Amygdala (tissue), 56 donors: ENCODE measurements at places on chromosomes 6 and 20.

DNA sequence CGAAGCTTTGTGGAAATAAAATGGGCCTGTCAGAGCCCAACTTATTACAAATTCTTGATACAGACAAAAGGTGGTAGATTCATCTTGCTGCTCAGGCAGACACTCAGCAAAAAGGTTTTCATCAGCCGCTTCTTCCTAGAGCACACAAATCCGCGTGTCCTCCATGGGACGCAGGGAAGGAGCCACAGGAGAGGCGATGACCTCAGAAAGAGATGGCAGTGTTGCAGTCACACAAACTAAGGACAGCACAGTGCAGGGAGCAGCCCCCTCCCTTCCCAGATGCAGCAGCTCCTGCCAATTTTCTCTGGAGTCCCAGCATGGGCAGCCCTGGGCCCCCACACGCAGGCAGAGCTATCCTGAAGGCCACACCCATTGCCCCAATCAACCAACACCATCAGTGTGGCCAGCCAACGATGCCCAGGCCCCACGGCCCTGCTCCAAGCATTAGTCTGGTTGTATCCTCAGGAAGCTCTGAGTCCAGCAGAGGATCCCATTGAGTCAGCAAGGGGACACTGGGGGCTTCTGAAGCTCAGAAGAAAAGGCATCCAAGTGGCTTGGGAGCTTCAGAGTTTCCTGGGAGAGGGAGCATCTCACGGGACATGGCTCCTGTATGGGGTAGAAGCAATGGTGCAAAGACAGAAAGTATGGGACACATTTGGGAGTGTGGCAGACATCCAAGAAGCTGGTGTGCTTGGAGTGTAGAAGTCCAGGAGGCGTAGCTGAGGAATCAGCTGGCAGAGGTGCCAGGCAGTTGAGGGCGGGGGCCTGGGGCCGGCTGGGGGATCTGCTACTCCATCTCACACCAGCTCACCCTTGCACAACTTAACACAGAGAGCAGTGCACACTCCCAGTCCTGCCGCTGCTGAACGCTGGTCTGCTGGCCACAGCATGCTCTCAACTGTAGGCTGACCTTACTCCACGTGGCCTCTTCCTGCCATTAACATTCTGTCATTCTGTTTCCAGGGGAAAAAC, 142.1 kb upstream of the CST7 start:
- no peak for DNase-seq

DNA sequence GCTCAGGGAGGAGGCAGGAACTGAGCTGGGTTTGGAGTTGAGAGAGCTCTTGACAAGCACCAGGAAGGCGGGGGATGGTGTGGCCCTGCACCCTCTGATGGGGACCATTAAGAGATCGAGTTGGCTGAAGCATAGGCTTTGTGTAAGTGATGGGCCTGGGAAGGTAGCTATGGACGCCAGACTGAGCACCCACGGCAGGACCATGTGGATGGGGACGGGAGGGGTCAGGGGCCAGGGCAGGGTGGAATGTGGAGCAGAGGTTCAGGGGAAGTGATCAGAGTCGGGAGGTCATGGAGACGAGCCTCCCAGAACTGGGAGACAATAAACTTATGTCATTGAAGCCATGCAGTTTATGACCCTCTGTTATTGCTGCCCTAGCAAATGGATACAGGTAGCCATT, 81.7 kb downstream of the PLG start:
- DNase-seq, result no peak

GRCh38 chr6:155980768-155981079, 525.1 kb upstream of the NOX3 start:
- DNase-seq, result no peak

- no peak for DNase-seq
Observed at GRCh38 chr6:26426691-26427450, 13.4 kb upstream of the BTN3A3 start.

DNA sequence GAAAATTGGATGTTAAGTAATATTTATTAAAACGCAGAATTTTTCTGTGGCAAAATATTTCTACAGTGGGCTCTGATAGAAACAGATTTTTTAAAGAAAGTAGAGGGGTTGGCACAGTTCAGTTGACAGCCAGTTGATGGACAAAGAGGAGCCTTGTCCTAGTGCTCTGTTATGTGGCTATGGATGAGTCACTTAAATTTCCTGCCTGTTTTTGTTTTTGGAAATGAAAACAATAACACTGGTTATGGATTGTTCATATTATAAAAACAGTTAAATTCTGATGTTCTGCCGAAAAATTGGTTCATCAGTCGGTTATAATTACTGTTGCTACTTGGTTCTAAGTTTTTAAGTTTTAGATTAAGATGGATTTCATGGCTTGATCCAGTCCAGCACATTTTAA, 42.8 kb downstream of the MYO6 start:
- DNase-seq, result no peak

DNA sequence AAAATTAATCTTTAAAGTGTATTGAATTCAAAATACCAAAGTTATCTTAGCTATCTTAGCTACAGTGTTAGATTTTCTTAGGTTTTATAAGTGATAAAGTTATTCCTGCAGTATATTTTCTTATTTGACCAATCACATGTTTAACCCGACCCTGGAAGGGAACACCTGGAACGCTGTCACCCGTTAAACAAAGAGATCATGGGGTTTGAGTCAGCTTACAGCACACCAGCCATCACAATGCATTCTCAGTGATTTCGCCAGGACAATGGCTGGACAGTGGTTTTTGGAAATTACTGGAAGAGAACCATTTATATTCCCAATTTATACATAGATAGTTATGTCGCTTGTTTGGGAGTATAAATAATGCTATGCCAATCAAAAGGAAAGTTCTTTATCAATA, 10.5 kb downstream of the C6orf118 start:
- no peak for DNase-seq

DNA sequence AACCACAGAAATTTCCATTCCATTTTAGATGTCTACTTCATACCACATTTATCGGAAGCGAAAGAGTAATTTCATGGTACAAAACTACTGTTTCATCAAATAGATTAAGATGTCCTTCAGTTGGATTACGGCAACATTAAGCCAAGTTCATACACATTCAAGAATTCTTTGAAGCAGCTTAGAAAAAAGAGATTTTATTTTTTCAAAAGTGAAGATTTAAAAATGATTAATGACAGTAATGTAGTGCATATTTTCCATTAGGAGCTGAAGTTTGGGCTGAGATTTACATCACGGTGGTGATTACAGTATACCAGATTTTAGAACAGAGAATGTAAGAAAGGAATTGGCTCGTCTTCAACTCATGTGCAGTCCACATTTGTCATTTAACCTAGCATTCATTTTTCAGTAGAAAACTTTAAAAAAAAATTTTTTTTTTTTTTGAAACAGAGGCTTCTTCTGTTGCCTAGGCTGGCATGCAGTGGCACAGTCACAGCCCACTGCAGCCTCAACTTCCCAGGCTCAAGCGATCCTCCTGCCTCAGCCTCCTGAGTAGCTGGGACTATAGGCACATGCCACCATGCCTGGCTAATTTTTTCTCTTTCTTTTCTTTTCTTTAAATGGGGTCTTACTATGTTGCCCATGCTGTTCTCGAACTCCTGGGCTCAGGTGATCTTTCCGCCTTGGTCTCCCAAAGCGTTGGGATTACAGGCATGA, 1.9 kb downstream of the SYNJ2 start:
- no peak for DNase-seq

DNA sequence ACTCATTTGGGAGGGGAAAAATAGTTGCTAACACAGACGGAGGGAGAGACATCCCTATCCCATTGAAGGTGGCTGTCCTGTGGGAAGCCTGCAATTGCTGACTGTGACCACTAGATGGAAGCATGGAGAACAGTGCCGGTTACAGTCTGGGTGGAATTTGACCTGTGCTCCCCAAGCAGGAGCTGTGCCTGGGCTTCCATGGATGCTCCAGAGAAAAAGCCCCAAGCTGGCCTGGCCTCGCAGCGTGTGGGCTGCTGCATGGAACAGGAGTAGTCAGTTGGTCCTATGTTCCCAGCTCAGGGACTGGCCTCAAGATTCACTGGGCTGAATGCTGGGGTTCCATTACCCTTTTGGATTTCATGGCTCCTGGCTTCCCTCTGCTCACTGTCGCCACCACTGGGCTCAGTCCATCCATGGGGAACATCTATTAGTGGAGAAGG, 116.3 kb upstream of the CHD6 start:
- DNase-seq, result no peak

DNA sequence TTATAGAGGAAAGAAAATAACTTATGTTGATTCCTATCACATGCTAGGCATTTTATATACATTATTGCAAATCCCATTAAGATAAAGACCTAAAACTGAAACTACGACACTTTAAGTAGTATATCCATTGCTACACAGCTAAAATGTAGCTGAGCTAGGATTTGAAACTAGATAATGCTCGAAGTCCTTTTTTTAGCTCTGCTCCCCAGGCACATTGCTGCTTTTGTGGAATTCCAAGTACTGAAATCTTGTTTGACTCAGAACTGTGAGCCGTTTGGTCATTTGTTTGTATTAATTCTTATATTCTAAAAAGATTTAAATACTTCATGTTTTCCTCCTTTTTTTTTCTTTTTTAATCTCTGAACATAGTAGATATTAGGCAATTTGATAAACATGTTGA, 644.8 kb downstream of the HACE1 start:
- DNase-seq, result no peak

- DNase-seq, result no peak
Observed at GRCh38 chr6:11324453-11325015, 92.1 kb upstream of the NEDD9 start.

- no peak for DNase-seq
Observed at GRCh38 chr6:74467533-74468215, 738.2 kb downstream of the COL12A1 start.

DNA sequence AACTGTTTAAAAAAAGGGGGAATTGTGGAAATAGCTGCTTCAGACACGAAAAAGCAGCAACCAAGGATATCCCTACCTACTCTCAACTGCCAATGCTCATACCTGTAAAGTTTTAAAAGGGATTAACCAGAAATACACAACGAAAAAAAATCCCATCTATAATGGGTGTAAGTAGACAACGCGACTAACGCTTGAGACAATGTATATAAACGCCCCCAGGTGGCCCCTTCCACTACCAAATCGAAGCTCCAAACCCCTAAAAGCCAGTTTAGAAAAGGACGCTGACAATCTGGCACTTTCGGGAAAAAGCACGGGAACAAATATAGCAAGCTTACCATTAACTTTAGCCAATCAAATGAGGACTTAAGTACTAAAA, 94.5 kb upstream of the BTN3A2 start:
- DNase-seq, result no peak

DNA sequence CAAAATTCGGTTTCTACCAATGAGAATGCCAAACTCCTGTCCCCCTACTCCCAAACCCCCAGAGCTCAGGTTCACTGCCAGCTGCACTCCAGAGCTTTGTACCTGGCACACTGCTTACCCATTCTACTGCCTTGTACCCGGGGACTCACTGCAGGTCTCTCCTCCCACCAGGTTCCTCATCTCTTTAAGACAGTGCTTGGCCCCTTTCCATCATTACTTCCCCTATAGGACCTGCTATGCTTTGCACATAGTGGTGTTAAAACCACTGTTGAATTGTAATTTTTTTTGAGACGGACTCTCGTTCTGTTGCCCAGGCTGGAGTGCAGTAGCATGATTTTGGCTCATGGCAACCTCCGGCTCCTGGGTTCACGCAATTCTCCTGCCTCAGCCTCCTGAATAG, 25.9 kb downstream of the LYRM4 start:
- no peak for DNase-seq

- no peak for DNase-seq
Observed at GRCh38 chr6:149917679-149918078, 5.2 kb downstream of the RAET1G start.

- DNase-seq, result no peak
Observed at GRCh38 chr20:49366687-49367086, 88.8 kb upstream of the ZNFX1 start.

DNA sequence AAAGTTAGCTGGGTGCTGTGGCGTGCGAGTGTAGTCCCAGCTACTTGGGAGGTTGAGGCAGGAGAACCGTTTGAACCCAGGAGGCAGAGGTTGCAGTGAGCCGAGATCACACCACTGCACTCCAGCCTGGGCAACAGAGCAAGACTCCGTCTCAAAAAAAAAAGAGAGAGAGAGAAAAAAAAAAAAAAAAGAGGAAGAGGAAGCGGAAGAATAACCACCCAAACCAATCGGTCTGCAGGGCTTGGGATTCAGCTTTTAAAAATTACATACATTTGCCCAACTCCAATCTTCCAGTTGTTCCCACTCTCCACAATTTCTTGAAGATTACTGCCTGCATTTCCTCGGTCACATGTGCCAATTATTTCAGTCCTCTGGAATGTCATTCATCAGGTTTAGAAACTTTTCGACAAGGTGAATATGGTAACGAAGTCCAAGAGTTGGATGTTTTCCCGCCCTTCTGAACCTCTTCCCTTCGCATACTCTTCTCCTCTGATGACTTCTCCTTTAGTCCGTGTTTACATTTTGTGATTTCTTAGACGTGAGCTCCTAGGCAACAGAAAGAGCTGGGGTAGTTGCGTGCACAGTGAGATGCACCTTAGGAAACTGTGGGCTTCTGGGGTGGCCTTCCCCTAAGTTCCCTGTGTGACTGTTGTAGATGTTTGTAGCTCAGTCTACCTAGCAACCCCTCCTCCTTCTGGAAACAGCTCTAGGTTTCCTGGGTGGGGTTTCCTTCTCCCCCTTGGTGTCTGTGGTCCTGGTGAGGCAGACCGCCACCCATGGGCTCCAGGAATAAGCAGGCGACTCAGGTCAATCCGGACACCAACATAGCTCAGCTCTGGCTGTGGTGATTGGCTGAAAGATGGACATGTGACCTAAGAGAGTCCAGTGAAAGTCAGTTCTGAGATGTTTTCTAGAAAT, 63.0 kb upstream of the NCOA3 start:
- no peak for DNase-seq

- DNase-seq, result no peak
Observed at GRCh38 chr20:20795721-20796120, 83.3 kb upstream of the RALGAPA2 start.

DNA sequence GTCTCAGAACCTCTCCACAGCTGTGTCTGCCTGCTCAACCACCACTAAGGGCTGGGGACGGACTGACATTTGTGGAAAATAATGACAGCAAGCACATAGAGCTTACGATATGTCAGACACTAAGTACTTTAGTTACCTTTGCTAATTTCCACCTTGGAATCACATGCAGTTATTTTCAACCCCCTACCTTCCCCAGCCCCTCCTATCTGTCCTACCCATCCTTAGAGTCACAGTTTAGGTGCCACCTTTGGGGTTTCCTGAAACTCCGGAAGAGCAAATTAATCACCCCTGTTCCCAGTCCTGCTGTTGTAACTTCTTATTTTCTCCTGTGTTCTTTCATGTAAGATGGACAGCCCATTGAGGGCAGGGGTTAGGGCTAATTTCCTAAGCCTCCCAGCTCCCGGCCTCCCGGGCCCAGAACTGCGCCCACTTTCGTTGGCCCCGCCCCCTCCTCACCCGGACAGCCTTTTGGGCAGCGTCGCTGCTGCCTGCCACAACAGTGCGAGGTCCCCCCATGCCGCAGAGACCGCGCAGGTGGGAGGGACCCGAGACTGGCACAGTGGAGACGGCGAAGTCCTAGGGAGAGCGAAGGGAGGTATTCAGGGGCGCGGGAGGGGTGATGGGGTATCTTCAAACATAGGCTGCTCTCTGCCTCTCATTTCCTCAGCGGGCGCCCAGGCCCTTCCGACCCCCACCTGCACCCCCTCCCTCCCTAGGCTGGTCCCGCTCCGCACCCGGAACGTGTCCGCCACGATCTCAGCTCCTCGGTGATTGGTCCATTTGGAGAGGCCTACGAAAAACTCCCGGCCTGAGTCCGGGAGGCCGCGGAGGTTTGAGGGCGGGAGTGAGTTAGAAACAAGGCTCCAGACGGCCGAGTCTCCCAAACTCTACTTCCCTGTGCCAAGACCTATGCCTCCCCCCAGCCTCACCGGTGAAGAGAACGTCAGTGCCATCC, 1.1 kb downstream of the DDAH2 start:
- DNase-seq, result no peak
